Amniotic stem cell (primary cell): ENCODE measurements at places on chromosomes 2 and 18.
A peak's percentile ranks its signal among the peaks of the same experiment; 100 is the strongest.

GRCh38 chr2:121664086-121664485, 14.8 kb upstream of the CLASP1 start:
- DNase-seq = no peak

DNA sequence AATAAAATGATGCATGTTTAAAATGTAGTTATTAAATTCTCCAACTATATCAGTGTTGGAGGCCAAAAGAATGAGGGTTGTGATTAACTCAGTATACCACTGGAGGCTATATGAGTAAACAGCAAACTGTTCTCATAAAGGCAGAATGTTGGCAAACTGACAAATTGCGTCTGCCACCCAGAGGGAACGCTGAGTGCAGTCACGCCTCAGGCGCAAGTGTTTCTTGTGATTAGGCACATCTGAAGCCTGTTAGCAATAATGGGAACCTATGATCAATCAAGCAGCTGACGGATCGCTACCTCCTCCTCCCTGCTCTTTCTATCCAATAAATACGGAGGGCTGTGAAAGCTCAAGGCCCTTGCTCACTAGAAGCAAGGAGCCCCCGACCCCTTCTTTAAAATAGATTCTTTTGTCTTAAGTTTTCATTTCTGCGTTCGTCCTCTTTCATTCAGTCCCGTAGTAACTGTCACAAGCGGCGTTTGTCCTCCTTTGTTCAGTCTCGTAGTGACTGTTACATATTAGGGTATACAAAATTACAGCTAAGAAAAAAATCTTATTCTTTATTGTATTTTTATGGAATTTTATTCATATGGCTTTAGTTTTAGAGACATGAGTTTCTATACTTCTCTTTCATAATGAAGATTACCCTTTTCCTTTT, 16.3 kb upstream of the RMND5A start:
- DNase-seq = peak; percentile 82

- DNase-seq = no peak
Observed at GRCh38 chr2:138359532-138359931, 142.0 kb upstream of the SPOPL start.

GRCh38 chr2:224946895-224947294, 95.4 kb downstream of the DOCK10 start:
- no peak for DNase-seq

DNA sequence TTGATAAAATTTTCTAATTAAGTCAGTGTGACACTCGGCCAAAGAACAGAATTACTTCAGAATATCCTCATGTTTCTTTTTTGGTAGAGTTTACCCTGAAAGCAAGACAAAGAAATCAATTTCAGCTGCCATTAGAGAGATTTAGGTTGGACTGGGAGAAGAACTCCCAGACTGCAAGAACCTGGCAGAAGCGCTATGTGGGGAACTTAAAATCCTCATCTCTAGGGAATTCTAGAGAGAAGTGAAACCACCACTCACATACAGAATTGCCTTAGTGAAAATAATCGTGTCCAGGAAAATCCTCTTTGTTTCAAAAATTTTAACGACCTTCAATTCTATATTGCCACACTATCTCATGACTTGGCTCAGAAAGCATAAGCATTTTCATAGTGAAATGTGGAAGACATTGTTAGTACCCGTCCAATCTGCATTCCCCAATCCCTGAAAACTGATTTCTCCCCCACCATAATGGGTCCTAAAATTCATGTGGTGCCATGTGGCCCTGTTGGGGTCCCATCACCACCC, 297.3 kb upstream of the MEIS1 start:
- DNase-seq = no peak

DNA sequence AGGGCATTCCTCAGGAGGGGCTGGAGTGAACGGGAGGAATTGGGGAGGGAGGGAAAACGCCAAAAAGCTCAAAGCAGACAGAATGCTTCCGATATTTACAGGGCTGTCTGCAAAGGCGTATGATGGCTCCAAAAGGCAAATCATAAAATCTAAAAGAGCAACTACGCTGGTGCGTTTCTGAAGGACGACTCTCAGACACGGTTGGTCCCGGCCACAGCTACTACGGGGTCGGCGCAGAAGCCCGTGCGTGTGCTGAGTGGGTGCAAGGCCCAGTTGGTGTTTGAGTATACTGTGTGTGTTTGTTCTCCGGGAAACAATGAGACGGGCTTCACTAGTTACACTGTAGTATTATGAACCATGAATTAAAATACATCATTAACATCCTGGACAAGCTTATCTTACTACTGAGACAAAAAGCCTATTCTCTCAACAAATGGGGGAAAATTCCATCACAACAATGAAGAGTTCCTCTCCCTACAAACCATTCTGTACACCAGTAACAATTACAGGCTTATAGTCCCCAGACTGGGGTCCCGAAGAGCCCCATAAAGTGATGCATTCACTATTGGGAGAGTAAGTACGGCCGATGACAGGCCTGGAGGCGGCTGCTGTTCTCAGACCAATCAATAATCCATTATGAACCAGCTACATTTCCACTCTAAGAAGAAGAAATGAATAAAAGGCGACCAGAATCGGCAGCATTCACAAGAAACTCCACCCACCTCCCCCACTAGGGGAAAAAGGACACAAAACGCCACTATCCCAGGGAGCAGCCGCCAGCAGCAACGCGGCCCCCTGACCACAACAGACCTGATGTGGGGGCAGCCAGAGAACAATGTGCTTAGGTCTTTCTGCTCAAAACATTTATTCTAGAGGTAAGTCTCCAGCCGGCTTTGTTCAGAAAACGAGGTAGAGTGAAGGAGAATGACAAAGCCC, 43.4 kb downstream of the ZNF516 start:
- no peak for DNase-seq

- DNase-seq = no peak
Observed at GRCh38 chr2:232941400-232941799, 71.3 kb downstream of the SNORC start.

DNA sequence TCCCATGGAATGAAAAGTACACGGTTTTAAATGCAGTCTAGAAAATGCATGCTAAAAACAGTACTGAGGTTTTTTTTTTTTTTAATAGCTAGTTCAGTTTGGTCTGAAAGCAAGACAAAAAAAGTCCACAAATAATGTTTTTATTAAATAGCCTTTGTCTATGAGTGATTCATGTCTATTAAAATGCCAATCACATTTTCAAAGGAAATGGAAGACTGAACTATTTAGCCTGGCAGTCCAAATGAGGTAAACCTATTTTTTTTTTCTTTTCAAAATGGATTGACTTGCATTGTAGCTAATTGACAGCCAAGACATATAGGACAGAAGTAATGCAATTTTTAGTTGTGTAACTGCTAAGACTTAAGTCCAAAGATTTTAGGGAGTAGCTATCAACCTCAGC, 90.3 kb downstream of the LRP1B start:
- no peak for DNase-seq

DNA sequence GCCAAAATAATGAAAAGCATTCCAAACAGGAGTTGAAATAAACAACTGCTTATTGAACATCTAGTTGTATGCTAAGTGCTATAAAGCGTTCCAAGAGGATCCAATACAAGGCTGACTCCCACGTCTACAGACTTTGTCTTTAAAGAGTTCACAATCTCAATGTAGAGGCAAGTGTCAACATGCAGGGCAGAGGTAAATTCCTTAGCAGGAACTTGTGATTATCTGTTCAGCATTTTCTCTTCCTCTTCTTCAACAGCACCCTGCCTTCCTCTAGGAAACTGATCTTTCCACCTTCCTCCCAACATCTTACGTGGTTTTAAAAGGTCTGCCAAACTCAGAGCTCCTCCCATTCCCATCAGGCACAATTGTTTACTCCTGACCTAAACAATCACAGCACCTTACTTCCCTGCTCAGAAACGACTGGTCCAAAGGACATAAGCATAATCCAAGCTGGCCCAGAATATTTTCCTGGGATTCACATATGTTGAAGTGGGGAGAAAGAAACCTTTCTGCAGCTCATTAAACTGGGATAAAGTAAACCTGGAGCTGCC, 83.9 kb downstream of the ITSN2 start:
- DNase-seq = no peak

DNA sequence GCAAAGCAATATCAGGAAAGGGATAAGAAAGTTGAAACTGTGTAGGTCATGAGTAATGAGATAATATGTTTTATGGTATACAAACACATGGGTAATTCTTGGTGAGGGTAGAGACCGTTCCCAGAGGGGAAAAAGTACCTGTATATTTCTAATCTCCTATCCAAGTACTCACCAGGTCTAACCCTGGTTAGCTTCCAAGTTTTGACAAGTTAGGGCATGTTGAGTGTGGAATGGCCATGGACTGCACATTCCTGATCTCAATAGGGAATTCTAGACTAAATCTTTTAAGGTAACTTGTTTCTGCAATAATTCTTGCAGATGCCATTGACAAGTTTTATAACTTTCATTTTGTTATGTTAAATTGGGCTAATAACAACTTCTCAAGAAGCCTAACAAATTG, 216.6 kb downstream of the SPAG16 start:
- DNase-seq = no peak

DNA sequence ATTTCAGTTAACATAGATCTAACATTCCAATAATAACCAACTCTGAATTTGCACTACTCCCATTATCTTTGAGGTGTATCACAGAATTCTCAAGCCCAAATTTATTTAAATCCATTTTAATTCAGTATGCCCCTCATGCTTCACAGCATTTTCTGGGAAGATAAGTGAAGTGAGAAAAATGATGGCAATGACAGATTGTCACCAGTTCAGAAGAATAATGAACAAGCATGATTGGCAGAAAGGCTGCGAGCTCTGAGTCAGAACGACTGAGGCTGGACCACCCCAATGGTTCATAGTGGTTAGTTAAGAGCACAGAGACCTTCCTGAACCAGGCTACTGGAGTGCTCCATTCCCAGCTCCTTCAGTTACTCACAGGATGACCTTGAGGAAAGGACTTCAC, 4.9 kb downstream of the SPRED2 start:
- no peak for DNase-seq

- no peak for DNase-seq
Observed at GRCh38 chr2:138432971-138433370, 68.6 kb upstream of the SPOPL start.

- DNase-seq = no peak
Observed at GRCh38 chr2:27773959-27774358, 2.4 kb downstream of the MRPL33 start.

DNA sequence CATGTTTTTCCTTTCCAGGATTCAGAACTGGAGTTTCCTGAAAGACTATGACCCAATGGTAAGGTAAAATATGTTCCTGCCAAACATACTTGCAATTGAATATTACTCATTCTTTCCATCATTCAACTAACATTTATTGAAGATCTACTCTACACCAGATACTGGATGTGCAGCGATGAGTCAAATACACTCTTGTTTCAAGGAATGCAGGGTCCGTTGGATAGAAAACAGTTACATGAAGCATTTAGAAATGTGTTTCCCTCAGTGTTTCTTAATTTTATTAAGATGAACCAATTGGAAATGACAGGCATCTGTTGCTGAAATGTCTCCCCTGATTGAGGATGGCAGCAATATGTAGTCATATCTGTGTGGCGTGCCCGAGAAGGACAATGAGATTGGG, 14.8 kb upstream of the SLC66A3 start:
- peak; percentile 34 for DNase-seq

DNA sequence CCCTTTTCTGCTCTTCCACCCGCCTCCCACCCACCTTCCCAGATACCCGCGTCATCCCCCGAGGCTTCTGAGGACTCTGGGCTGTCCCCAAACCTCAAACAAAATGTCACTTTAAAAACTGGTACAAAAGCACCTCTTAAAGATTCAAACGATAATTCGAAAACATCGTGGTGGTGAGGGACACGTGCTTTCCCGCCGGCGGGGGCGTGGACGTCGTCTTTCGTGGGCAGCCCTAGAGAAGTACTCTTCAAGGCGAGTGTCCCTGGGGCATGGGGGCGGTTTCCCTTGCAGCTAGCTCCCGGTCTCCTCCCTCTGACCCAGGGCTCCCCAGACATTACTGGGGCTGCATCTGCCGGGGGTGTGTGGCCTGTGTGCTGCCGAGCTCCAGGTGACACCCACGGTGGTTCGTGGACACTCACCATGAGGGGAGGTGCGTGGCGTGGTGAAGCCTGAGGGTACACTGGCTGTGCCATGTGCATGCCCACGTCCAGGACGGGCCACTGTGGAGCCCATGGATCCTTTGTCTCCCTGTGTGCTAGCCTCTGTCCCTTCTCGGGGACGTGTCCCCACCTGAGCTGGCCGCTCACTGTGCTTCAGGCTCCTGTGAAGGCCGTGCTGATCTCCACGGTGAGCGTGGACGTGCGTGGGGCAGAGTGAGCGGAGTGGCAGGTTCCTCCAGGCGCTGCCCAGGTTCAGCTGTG, 117.8 kb downstream of the NFATC1 start:
- DNase-seq = no peak

GRCh38 chr2:232365621-232366321, 12.8 kb upstream of the ALPP start:
- DNase-seq = no peak

GRCh38 chr18:26307161-26307773, 81.0 kb downstream of the TAF4B start:
- DNase-seq = peak; percentile 32

DNA sequence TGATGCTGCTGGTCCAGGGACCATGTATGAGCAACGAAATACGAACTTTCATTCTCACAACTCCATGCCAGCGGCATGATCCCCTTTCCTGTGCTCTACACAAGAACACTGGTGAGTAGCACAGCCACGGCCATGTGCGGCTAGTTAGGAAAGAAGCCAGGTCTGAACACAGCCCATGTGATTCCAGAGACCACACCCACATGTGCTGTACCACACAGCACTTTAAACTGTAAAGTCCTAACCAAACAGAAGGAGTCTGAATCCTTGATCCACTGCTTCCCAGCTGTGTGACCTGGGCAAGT, 33.0 kb upstream of the ACAA2 start:
- no peak for DNase-seq

DNA sequence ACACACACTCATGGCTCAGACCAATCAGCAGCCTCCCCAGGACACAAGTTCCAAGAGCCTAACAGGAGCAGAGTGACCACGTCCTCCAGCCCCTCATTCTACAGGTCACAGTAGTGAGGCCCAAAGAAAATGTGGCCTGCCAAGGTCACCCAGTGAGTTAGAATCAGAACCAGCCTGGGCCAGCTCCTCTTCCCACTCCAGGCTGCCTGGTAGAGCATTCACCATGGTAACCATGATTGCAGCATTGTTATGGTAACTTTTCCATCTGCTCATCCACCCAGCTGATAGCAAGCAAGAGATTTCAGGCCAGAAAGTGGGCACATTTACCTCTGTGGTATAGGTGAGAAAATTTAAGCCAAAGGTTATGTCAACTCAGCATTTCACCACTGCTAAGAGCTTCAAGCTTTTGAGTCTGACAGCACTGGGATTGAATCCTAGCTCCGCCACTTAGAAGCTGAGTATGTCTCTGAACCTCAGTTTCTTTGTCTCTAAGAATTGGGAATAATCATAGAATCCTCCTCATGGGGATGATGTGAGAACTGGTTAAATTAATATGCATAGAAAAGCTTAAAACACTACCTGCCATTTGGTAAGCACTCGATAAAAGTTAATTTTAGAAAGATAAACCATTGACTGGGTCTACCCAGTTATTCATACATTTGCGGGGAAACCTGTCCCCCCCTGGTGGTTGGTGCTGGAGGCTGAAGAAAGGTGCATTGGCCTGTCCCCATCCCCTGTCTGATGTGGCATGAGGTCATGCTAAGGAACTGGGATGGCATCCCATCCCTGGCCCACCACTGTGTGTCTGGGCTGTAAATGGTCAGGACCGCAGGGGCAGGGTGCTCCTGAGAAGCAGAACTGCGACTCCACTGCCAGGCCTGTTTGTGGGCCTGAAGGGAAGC, 181.5 kb downstream of the KLHL29 start:
- DNase-seq = no peak

GRCh38 chr2:8149007-8149405, 532.9 kb upstream of the ID2 start:
- no peak for DNase-seq

- no peak for DNase-seq
Observed at GRCh38 chr2:43851011-43851980, 12.5 kb downstream of the ABCG8 start.
